ENCODE measurements at places on chromosomes 5 and 9.

GRCh38 chr9:2657427-2657826 lies 35.8 kb downstream of the VLDLR start:
- no peak for DNase-seq

DNA sequence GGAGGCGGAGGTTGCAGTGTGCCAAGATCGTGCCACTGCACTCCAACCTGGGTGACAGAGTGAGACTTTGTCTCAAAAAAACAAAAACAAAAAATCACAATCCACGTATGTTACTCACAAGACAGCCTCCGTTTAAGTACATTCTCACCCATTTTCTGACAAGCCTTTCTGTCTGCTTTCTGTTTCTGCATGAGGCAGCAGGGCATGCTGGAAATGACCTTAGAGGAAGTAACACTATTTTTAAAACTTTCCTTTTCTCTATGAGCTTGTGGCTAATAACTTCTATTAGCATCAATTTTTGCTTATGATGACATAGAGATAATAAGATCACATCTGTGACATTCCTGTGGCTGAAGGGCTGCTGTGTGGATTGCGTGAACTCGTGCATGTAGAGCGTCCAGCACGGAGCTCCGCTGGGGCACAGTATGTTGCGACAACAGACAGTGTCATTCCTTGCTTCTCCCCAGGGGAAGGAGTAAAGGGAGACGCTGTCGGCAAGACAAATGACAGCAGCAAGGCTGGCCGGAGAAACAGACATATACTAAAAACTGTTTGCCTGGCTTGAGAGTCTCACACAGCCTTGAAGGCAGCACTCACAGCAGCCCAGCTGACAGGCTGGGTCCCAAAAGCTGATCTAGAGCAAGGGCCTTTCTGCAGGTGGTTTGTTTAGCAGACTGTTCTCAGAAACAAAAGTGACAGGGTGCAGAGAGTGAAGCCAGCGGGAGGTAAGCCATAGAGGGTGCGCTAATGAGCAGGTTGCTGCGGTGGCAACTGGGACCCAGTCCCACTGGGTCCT lies 1.6 kb downstream of the BTNL3 start:
- no peak for DNase-seq

DNA sequence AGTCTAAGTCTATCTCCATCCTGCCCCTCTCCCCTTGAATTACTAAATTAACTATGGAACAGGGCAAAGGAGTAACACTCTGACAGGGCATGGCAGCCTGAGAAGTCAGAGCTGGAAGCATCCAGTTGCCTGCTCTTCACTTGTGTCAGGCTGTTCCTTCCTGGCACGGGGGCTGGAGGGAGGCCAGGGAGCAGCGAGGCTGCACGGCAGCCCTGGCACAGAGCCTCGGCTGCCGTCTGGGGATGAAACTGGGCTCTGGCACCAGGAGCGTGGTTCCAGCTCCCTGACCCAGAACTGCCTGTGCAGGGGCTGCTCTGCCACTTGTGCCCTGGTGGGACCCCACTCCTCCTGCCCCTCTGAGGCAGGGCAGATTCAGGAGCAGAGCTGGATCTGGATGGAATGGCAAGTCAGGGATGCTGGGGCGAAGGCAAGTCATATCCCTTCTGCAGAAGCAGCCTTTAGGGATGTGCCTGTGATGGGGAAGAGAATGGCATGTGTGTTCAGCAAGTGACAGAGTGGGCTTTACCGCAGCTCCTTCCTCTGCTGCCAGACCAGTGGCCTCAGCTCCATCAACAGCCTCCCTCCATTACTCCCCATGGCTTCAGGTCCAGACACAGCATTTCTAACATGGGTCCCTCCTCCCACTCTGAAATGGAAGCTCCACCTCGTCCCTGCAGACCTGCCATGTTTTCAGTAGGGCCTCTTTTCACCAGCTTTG lies 42.2 kb upstream of the PDE8B start:
- peak; percentile 43 for DNase-seq

DNA sequence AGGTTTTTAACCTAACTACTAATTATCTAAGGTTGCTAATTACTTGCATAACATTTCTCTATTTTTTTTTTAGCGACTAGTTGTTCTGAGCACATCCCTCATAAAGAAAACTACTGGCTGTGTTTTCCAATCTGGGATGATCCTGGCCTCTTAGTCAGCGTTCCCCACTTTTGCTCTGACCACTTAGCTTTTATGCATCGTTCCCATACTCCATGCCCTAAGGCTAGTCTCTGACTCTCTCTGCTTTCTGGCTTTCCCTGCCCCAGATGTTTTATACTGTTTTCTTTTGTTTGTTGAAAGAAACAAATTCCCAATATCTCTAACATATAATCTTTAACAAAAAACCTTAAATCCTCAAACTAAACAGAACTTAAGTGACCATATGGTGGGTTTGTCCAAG lies 217.9 kb downstream of the SPATA31D1 start:
- DNase-seq = no peak

- peak; percentile 39 for DNase-seq
Measured at GRCh38 chr5:57221049-57221568, 47.2 kb downstream of the GPBP1 start.

- no peak for DNase-seq
Measured at GRCh38 chr5:81906086-81906485, 65.7 kb upstream of the ATG10 start.

DNA sequence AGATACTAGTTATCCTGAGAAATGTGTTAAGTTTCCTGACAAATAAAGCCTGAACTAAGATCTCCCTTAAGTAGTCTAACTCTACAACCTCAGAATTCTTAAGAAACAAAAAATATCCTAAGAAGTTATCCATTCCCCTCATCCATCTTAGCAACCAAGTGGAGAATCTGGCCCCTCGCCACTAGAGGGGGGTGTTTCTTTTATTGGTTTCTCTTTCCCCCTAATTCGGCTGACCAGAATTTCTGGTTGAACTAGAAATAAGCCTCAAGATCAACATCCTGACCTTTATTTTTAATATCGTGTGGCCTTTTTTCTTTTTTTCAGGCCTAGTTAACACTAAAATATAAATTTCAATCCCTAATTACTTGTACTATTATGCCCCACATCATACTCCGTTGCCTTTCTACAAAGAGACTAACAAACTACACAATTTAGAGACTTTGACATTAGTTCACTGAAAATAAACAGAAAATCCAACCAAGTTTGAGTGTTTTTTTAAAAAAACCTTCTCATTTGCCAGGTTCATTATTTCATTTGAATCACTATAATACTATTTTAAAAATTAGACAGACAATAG lies 14.3 kb upstream of the NR4A3 start:
- DNase-seq = peak; percentile 24

GRCh38 chr9:127500399-127500798 lies 49.1 kb downstream of the LRSAM1 start:
- DNase-seq = no peak

DNA sequence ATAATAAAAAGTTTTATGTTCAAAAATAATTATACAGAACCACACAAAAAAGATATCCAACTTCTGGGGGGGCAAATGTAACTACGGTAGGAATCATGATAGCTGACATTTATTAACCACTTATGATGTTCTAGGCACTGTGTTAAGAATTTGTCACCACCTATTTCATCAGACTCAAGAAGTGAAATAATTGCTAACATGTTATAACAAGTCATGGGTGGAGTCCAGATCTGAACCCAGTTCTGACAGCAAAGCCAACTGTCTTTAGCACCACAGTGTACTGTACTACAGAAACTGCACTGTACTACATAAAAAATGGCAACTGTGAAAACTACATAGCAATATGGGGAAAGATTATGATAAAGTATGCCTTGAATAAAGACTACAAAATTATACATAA lies 3.0 kb upstream of the SAP30L start:
- no peak for DNase-seq

- DNase-seq = no peak
Measured at GRCh38 chr5:96402500-96402899, 30.5 kb downstream of the PCSK1 start.

GRCh38 chr5:110048491-110048890 lies 358.8 kb downstream of the MAN2A1 start:
- no peak for DNase-seq

Data from NCI-H345 (cell line).